Stimulated activated CD8-positive, alpha-beta memory T cell treated with anti-CD3 and anti-CD28 coated beads, Interleukin-7, amount 100 ng/mL, for 1 hour (primary cell): ENCODE measurements at places on chromosomes 1 and 21.

GRCh38 chr1:234871039-234871709, 257.5 kb downstream of the TOMM20 start:
- no peak for DNase-seq

DNA sequence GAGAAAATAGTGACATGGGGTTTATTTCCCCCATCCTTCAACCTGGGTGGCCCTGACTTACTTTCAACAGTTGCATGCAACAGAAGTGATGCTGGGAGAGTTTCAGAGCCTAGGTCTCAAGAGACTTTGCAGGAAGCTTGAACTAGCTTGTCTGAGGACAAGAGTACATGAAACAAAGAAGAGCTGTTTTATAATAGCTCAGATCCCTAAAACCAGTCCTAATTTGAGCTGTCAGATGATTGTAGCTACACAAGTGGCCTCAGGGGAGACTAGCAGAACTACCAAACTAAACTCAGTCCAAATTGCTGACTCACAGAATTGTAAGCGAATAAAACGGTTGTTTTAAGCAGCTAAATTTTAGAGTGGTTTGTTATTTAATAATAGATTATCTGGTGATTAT, 17.1 kb downstream of the RC3H1 start:
- no peak for DNase-seq

DNA sequence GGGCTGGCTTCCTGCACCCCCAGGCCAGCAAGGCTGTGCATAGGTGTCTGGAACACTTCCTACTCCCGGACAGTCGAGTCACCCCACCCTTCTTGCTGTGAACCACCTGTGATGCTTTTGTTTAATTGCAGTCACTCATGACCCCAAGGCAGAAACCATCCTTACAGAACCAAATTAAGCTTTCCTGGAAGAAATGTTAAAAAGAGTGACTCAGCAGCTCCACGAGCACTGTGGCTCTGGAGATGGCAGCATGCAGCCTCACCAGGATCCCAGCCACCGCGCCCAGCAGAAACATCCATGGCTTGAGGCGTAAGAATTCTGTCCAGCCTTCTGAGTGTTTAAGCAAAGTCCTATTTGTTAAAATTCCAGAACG, 28.8 kb downstream of the SNAP47 start:
- no peak for DNase-seq

GRCh38 chr1:42742617-42743316, 2.7 kb upstream of the CLDN19 start:
- no peak for DNase-seq

DNA sequence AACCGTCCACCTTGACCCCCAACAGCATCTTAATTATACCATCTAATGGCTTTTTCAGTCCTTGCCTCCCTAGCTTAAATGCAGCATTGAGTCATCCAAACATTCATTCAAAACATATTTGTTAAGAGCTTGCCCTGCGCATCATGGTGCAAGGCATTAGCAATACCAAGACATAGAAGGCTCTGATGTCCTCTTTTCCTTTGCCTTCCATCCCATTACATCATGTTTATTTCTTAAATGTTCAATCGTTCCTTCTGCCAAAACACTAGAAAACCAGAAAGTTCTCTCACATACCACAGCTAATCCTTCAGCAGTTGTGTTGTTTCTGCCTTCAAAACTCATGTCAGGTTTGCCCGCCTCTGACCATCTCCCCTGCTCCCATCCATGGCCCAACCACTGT, 29.8 kb upstream of the VTCN1 start:
- no peak for DNase-seq

GRCh38 chr1:30286241-30286987, 437.0 kb downstream of the MATN1 start:
- no peak for DNase-seq
